ENCODE measurements at places on chromosomes 4 and X.

DNA sequence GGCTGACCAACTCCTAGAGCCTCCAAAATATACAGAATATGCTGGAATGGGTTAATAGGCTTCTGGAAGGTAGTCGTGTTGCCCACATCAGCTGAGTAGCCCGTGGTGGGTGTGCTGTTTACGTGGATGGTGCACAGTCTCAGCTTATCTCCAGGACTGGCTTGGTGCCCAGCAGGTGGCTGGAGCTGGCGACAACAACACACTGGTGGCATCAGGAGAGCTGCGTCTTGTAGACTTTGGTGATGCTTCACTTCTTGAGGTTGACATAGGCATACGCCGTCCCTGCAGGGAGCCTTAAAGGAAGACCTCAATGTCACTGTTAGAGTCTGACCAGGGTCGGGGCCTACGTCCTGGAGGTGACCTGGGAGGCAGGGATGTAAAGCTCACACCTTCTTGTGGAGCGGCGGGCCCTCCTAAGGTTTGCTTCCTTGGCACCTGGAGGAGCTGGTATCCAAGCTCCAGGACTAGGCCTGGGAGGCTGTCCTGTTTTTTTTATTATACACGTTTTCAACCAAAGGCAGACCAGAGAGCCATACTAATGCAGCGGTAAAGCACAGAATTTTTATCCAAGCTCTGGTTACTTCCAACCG, 26.5 kb upstream of the RBMX start:
- H3K27ac ChIP-seq, result no peak overlapping the region
- DNase-seq, result no peak
- H3K27me3 ChIP-seq, result no peaks in the 10 kb centered on the region
- H3K36me3 ChIP-seq, result no peaks in the 10 kb centered on the region
- no peak overlapping the region for H3K4me3 ChIP-seq

DNA sequence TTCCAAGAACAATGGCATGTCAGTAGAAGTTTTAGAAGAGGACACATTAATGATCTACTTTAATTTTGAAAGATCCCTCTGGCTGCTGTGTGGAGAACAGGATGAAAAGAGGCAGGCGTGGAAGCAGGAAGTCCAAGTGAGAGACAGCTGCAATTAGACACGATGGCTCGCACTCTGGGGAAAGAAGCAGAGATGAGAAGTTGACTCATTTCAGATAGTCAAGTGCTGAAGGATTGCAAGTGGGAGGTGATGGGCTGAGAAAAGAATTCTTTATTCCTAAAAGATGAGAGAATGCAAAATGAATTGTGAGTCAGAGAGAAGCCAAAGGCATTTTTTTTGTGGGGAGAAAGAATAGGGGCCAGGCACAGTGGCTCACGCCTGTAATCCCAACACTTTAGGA, 16.5 kb downstream of the RXFP1 start:
- H3K27me3 ChIP-seq, result no peaks in the 10 kb centered on the region
- no peak overlapping the region for H3K27ac ChIP-seq
- no peak overlapping the region for H3K4me3 ChIP-seq
- H3K36me3 ChIP-seq, result no peaks in the 10 kb centered on the region
- DNase-seq, result no peak
- H3K4me1 ChIP-seq, result no peaks in the 10 kb centered on the region

DNA sequence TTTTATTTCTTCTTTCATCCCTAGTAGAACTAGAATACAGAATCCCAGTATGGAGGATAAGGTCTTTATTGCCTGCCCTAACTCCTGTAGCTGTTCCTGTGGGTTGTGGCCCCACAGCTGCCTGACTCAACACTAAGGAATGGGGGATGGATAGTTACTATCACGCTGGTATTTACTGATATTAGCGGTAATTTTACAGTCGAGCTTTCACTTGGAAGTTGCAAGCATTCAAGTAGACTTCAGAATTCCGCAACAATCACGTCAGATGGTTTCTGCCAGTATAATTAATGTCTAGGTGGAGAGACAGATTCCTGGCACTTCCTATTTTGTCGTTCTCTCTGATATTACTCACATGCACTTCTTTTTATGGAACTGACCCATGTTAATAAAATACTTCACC, 489.8 kb downstream of the PABPC4L start:
- H3K27ac ChIP-seq, result no peak overlapping the region
- H3K36me3 ChIP-seq, result no peaks in the 10 kb centered on the region
- H3K4me1 ChIP-seq, result no peaks in the 10 kb centered on the region
- no peak overlapping the region for H3K4me3 ChIP-seq

DNA sequence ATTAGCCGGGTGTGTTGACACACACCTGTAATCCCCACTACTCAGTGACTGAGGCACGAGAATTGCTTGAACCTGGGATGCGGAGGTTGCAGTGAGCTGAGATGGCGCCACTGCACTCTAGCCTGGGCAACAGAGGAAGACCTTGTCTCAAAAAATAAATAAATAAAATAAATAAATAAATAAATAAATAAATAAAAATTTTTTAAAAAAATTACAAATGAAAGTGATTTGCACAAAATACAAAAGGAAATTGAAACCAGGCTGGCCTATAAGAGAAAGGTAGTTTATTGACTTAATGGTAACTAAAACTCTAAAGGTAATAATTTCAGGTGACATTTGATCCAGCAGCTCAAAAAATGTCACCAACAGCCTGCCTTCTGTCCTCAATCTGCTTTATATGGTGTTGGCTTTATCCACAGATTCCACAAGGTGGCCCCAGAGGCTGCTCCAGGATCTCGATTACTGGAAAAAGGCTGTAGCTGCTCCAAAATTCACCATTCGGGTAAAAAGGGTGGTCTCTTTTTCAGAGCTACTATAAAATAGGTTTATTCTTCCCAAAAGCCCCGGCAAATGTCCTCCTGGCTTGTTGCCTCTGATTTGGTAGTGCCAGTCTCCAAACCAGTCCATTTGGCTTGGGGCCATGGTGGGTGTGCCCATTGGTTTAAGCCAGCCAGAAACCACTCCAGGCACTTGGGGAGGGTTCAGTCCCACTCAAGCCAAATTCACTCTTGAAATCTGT, 61.4 kb upstream of the TRIM2 start:
- H3K4me1 ChIP-seq, result no peaks in the 10 kb centered on the region
- no peak for DNase-seq
- no peak overlapping the region for H3K27ac ChIP-seq
- no peaks in the 10 kb centered on the region for H3K36me3 ChIP-seq
- no peak overlapping the region for H3K4me3 ChIP-seq

DNA sequence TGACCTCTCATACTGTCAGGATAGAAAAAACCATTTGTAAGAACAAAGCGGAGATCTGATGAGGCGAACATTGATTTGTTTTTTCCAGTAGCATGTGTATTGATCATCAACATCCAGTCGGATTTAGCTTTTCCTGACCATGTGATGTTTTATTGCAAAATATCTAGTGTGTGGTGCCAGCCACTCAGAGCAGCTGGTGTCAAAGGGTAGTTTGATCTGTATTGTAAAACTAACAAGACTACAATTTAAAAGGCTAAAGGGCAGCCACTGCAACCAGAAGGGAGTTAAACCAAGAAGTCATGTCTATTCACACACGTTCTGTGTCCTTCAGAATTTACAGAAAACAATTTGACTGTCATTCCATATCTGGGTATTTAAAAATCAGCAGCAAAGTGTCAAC, 719.0 kb upstream of the FRG1 start:
- DNase-seq, result no peak
- no peaks in the 10 kb centered on the region for H3K4me1 ChIP-seq

DNA sequence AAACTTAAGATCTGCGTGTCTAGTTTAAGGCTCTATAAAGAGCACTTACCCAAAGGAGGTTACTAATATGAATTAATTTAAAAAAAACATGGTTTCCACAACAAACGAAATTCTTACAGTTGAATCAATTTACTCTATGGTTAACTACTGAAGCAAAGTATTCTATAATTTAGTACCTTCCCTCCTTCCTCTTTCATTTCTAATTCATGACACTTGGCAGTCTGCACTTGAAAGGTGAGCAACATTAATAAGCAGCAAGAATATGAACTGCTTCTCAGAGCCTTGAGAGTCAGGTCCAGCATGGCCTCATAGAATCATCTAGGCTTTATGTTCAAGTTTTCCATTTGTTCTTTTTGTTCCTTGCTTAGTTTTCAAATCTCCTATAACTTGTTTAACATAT, 42.7 kb downstream of the TAPT1 start:
- no peaks in the 10 kb centered on the region for H3K27me3 ChIP-seq
- H3K4me3 ChIP-seq, result no peak overlapping the region
- H3K4me1 ChIP-seq, result no peaks in the 10 kb centered on the region

Data from CD8-positive, alpha-beta memory T cell (primary cell).